ENCODE measurements at places on chromosomes 1 and 21.

DNA sequence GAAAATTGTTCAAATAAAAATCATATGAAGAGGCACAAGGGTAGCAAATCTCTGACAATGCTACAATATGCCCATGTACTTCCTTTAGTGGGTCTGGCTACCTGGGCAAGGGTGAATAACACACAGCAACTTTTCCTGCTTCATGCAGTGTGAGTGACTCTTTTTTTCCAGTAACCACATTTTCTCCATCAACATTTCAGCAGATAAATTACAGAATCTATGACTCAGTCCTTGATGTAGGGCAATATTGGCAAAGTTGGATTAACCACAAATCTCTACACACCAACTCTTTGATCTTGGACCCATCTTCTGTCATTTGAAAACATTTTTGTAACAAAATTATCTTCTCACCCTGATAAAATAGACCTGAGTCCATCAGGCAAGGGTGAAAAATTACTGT is 31.7 kb downstream of the ERICH3 start:
- no peak for DNase-seq

DNA sequence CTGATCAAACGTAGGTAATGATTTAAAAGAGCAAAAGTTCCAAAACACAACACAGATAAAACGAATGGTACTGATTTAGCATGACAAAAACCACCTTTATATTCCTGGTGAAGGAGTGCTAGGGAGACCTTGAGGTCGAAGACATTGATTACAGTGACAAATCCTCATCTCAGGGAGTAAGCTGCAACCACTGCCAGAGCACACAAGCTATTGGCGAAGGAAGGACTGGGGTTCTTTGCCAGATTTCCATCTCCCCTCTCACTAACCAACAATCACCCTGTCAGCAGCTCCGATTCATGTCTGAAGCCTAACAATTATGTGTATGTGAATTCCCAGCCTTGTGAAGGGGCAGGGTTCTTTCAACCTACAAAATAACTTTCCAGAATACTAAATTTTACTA is 40.2 kb upstream of the DMRTB1 start:
- no peak for DNase-seq

DNA sequence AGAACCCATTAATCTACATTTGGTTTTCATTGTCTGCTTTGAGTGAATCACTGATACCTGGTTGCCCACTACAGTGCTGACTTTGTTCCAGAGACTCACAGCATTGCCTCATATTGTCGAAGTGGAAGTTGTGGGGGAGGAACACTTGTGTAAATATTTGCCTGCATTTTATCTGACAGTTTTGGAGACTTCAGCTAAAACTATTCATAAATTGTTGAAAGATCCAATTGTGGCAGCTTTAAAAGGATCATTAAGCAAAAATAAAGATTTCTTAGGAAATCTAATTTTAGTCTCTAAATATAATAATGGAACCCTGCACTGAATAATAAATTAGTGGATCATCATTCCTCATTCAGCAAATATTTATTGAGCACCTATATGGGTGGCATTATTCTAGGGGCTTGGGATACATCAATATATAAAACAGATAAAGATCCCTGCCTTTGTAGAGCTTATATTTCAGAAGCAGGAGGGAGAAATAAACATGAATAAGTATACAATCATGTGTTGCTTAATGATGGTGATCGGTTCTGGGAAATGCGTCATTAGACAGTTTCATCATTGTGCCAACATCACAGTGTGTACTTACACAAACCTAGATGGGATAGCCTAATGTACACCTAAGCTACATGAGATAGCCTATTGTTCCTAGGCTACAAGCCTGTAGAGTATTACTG is 73.5 kb downstream of the OSBPL9 start:
- no peak for DNase-seq

DNA sequence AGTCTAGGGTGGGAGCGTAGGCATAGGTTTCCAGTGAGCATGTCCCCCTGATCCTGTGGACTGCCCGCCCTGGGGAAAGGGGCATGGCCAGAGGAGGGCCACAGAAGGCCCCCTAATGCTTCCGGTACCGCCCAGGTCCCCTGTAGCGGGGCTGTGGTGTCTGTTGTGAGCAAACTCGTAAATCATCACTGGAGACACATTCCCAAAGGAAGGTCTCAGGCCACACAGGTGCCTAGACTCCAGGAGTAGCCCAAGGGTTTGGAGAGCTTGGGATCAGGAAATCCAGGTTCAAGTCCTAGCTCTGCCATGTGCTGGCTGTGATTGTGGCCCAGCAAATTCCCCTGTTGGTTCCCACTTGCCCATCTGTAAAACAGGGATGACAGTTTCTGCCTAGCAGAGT is 20.2 kb downstream of the NKAIN1 start:
- no peak for DNase-seq

DNA sequence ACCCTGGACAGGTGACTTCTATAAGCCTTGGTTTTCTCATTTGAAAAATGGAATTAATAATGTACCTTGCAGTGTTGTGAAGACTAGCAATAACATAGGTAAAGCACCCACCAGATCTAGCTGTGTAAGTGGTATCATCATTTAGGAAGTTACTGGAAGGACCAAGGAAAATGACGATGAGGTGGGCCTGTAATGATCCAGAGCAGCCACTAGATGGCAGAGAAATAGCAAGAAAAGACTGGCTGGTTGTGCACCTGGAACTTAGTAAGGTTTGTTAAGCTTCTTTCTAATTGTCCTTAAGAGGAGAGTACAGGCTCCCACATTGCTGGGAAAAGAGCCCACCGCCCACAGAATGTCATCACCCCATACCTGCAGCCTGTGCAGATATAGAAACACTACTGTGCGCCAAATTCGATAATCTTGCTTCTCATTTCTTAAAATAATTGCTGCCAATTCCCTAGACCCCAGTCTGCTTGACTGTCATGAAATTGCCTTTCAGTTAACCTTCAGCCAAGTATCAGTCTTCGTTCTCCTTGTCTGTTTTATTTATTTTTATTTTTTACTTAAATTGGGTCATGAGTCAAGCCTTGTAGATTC is 37.2 kb downstream of the WNT4 start:
- DNase-seq: peak; percentile 53

DNA sequence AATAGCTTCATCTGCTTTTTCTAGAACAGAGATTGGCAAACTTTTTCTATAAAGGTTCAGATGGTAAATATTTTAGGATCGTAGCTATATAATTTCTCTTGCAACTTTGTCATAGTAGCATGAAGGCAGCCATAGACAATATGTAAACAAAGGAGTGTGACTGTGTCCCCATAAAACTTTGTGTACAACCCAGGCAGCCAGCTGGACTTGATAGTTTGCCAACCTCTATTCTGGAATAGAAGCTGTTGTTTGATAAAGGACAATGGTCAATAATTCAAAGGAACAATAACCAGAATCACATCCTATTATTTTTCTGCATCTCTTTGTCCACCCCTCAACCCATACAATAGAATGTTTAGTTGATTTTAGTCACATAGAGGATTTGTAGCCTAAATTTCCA is 286.7 kb downstream of the LMX1A start:
- no peak for DNase-seq

DNA sequence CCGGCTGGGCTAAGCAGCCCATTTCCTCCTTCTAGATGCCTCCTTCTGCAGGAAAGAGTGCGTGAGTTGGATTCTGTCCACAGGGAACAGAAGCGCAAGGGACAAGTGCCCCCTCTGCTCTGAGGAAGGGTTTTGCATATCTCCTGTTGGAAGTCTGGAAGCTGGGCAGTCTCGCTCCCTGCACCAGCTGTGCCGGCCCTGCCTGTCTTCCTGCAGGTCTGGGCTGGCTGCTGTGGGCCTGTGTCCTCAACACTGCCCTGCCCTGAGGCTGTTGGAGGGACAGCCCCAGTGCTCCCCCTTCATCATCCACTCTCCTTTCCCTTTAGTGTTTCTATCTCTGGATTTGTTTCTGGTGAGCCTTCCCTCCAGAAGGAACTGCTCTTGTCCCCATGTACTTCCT is 21.8 kb downstream of the ADARB1 start:
- no peak for DNase-seq

- no peak for DNase-seq
Measured at GRCh38 chr1:59018860-59019259, 235.0 kb upstream of the JUN start.

DNA sequence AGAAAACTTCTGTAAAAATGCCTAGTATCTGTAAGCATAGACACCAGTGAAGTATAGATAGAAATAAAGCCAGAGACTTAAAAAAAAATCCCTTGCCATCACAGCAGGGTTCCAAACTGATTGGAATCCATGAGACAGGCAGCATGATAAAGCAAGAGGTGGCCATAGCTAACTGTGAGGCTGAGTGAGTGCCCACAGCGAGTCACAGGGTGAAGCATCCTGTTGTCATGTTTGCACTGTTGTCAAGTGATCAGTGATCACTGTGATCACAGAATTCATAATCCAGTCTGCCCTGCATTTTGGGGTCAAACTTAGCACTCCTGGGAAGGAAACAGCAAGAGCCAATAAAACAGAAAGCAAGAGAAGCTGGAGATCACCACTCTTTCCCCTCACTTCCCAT is 33.3 kb downstream of the LRRC8B start:
- no peak for DNase-seq

DNA sequence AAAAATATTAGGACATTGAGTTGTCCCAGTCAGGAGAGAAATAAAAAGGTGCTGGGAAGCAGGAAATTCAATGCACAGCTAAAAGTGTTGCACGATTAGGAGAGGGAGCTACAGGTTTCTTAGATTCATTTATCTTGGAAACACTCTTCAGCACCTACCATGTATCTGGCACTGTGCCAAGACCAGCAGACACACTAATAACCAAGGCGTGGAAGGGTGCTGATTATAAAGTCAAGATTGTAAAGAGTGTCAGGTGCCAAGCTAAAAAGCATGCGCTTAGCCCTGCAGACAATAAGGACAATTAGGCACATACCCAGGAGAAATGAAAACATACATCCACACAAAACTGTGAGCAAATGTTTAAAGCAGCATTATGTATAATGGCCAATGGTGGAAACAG is 129.9 kb downstream of the DSCAM start:
- no peak for DNase-seq

GRCh38 chr1:22789356-22789994 is 78.8 kb downstream of the EPHB2 start:
- DNase-seq: no peak

DNA sequence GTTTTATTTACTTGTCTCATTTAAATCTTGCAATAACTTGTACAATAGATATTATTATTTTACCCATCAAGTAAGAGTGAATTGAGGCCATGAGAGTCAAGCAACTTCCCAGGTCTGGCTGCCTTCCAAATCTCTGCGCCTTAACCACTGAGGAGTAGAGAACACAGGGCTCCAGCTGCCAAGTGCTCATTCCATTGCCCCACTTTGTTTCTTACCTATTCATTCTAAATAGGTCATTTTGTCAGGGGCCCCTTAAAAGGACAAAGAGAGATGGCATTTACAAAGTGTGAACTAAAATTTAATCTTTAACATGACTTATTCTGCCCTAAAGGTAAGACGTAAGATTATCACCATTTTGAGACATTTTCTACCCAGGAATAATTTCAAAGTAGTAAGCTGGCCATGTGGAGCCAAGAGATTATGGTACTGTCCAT is 3.5 kb downstream of the PPP1R15B start:
- DNase-seq: no peak

DNA sequence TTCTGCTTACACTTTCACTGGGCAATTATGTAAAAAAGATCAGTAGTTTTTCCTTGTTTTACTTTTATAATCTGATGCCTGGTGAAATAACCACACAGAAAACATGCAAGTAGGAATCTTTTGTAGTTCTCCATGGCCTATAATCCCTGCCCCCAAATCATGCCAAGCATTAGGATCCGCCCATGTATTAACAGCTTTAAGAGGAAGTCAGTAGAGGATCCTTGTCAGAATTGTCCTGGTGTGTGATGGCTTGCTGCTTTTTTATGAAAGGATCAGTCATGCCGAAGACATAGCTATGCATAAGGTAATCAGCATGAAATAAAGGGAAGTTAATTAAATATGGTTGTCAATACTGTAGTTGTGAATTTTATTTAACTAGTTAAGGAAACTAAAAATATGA is 20.0 kb downstream of the ADGRL2 start:
- DNase-seq: no peak

Measured in AML-193 (cell line).